Left ventricle myocardium inferior (tissue), 1 donor: ENCODE measurements at places on chromosomes 7 and 10. TPM values are rescaled to one million over a fixed set of nuclear protein-coding genes. Genes with fewer than 3 reads are reported as not detected.

- DNase-seq = no peak
Measured at GRCh38 chr10:114281461-114281860, 42.4 kb downstream of the VWA2 start.

GRCh38 chr10:122877264-122877663, 2.1 kb downstream of the FAM24B start:
- no peak for DNase-seq

GRCh38 chr10:49478819-49479218, 60.1 kb downstream of the ERCC6 start:
- DNase-seq = no peak

CLRN3 gene
- not detected for total RNA-seq

DNA sequence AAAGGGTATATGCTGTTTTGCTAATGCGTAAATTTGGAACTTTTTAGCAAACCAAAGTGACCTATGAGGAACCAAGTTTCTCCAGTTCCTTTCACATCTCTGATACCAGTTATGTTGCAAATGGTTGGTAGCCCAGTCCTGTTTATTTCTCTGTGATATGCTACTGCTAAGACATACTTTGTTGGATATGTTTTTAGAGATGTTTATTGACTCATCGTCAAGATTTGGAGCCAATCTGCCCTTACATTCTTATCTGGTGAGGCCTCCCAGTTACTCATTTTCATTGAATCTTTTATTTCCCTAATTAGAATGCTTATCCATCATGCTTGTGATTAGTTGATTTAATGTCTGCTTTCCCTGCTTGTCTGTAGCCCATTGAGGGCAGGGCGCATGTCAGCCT, 58.9 kb downstream of the LRGUK start:
- DNase-seq = no peak

ZNF804B gene
- not detected for total RNA-seq

CUZD1 gene
- total RNA-seq = 0.16 TPM

GRCh38 chr10:86900955-86901354, 56.5 kb downstream of the MMRN2 start:
- peak; percentile 83 for DNase-seq

GRCh38 chr7:70733090-70733489, 398.9 kb upstream of the GALNT17 start:
- no peak for DNase-seq

TSPAN15 gene
- total RNA-seq = 6.8 TPM

CLCN1 gene
- not detected for total RNA-seq

GRCh38 chr7:151014950-151015349, 9.3 kb downstream of the ATG9B start:
- DNase-seq = no peak

DNA sequence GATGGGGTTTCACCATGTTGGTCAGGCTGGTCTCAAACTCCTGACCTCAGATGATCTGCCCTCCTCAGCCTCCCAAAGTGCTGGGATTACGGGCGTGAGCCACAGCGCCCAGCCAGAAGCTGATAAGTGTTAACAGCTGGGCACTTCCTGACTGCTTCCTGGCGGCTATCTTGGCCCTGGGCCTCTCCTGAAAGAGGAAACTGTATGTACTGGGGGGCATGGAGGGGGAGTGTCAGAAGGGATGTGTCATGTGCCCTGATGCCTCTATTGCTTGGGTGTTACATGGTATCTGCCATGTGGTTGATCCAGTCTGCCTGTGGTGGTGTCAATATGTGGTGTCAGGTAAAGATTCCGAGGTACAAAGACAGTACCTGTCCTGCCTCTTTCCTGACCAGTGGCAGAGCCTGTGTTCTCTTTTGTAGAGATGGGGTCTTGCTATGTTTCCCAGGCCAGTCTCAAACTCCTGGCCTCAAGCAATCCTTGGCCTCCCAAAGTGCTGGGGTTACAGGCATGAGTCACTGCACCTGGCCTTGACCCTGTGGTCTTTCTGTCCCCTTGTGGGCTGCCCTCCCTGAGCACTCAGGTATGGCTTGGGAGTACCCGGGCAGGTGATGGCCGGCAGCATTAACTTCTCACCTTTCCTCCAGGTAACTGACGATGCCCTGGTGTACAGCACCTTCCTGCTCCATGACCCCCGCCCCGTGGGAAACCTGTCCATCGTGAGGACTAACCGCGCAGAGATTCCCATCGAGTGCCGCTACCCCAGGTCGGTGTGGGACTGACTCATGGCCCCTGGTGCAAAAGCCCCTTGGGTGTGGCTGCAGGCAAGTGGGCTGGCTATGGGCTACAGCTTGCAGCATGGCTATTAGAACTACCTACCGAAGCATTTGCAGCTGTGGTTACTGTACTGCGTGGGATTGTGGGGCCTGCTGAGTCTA, 4.4 kb downstream of the ZP3 start:
- DNase-seq = no peak

DNA sequence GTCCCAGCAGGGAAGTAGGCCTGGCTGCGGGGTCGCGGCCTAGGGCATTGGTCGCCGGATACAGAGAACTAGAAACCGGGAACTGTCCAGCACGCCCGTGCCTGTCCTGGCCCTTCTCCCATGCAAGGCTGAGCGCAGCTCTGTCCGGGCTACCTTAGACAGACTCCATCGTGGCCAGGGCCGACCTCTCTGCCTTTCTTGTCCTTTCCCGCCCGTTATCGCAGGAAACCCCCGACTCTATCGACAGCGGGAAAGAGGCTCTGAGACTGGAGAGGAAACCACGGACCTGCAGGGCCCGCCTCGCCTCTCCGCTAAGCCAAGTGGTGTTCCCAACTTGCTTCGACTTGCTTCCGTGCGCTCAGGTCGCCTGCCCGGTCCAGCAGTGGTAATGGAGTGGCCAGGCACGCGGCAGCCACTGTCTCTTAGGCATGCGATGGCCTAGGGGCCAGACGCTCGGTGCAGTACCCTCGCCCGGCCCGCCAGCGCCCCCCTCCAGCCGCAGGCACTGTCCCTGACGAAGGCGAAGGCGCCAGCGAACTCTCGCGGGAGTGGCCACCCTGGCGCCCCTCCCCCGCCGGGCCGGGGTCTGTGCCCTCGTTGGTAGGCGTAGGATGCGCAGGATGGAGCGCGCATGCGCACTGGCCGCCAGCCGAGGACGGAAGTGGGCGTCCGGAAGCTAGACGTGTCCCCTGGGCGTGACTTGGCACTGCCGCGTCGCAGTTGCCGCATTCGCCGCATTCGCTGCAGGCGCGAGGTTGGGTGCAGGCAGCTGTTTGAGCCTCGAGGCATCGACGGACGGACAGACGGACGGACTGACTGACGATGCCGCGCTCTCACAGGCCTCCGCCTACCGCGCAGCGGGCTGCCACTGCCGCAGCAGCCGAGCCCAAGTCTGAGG, 54.4 kb downstream of the MCMBP start:
- DNase-seq = peak; percentile 52

DNA sequence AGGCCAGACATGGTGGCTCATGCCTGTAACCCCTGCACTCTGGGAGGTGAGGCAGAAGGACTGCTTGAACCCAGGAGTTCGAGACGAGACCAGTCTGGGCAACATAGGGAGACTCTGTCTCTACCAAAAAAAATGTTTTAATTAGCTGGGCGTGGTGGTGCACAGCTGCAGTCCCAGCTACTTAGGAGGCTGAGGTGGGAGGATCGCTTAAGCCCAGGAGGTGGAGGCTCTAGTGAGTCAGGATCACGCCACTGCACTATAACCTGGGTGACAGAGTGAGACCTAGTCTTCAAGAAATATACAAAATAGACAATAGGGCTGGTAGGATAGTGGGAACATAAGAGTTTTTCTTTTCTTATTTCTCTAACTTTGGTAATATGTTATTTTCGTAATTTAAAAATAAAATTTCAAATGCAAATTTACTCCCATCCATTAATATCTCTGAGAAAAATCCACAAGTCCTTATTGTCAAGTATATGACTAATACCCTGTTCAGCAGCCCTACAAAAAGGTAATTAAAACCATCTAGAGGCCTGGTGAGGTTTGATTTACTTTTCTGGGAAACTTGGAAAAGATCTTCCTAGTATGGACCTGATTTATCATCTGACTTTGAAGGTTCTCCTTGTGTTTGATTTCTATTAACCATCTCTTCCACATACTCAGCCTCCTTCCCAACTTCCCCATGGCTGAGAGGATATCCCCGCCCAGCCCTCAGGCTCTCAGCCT, 50.0 kb downstream of the CREB3L2 start:
- DNase-seq = no peak

DNA sequence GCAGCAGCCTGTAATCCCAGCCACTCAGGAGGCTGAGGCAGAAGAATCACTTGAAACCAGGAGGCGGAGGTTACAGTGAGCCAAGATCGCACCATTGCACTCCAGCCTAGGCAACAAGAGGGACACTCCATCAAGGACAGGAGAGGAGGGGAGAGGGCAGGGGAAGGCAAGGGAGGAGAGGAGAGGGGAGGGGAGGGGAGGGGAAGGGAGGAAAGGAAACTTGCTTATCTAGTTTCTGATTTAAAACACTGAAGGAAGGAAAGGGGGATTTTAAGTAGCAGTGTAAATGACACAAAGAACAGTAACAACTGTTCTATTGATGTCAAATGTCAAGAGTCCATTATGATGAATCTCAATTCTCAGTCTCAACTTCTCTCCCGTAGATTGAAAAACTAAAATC, 43.7 kb downstream of the SRPK2 start:
- DNase-seq = no peak

ZNF679 gene
- total RNA-seq = not detected

DNA sequence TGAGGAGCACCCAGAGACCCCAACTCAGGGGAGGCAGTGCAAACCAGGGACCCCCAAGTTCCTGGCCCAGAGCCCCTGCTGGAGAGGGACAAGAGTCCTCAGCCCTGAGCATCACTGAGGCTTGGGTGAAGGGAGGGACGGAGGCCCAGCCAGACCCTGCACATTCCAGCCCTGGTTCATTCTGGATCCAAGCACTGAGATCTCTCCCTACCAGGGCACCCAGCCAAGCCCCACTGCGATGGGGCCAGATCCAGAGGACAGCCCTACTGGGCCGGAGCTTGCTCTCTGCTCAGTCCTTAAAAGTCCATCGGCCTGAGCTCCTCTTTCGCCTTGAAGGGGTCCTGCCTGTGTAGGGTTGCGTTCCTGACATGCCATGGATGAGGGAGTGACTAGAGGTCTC, 40.5 kb upstream of the RABGEF1 start:
- DNase-seq = peak; percentile 59

STK31 gene
- not detected for total RNA-seq

DLX6 gene
- not detected for total RNA-seq

DNA sequence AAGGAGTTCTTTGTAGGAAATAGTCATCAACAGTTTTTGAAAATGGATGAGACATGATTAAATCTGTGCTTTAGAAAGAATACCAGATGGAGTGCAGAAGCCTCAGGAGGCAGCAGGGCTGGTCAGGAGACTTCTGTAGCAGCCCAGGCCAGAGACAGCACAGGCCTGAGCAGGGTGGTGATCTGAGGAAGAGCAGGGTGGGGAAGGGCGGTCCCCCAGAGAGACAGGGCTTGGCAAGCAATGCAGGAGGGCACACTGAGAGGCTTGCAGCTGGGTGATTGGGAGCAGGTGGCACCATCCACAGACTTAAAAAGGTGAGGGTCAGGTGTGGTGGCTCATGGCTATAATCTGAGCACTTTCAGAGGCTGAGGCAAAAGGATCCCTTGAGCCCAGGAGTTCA, 4.3 kb upstream of the SMKR1 start:
- DNase-seq = no peak

DNA sequence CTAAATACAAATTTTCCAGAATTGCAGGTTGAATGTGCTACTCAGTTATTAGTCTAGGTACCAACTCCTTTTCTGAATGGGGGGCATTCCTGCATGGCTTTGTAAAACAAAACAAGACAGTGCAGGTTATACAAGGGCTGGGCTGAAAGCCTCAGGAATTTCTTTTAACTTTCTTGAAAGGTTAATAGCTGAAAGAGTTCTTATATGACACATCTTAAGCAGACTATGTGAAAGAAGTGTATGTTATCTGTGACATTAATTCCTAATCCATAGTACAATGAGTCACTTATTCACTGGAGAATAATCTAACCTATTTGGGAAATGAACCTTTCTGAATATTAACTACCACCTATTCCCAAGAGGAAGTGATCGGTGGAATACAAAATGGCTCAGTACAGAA, 115.6 kb upstream of the FAM133B start:
- DNase-seq = no peak

FAM25A gene
- total RNA-seq = not detected

DNA sequence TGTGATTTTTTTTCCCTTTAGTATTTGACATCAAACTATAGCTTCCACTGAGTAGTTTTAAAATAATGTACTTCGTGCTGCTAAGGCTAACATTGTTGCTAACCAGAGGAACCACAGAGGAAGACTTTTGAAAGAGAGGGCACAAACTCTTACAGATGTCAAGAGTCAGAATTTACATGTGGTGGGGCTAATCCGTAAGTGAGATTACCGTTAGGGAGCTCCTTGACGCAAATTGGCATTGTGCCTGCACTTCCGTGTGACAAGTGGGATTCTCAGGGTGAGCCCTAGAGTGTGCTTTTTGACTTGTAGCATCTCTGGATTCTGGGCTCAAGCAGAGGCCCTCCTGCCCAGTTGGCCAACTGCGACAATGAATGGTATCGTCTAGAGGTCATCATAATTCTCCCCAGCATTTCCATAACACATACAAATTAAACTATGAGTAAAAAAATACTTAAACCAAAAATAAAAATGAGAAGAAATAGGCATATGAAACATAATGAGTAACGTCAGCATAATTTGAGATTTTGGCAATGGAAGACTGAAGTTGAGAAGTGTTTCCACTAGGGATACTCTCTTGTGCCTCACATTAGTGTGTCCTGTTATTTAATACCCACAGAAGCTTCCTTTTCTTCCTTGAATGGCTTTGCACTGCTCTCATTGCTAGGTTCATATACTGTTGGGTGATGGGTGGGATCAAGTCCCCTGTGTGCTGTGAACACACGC, 164.0 kb downstream of the SDK1 start:
- DNase-seq = no peak

- DNase-seq = no peak
Measured at GRCh38 chr7:33716581-33717477, 188.5 kb upstream of the BMPER start.

- no peak for DNase-seq
Measured at GRCh38 chr7:112144284-112145059, 61.7 kb downstream of the DOCK4 start.

KIAA1549 gene
- total RNA-seq = 2.1 TPM

DNA sequence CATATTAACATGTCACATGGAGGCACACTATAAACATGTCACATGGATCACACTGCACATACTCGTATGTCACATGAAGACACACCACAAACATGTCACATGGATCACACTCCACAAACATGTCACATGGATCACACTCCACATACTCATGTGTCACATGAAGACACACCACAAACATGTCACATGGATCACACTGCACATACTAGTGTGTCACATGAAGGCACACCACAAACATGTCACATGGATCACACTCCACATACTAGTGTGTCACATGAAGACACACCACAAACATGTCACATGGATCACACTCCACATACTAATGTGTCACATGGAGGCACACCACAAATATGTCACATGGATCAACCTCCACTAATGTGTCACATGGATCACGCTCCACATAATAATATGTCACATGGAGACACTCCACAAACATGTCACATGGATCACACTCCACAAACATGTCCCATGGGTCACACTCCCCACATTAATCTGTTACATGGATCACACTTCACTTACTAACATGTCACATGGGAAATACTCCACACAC, 195.6 kb upstream of the PFKP start:
- no peak for DNase-seq

MYO3A gene
- not detected for total RNA-seq

- no peak for DNase-seq
Measured at GRCh38 chr7:156000601-156001396, 188.5 kb upstream of the SHH start.

- no peak for DNase-seq
Measured at GRCh38 chr10:116111483-116112095, 161.4 kb downstream of the GFRA1 start.

GRCh38 chr7:28151965-28152364, 28.6 kb downstream of the JAZF1 start:
- no peak for DNase-seq
